ENCODE measurements at places on chromosomes 2 and 18. TPM values are rescaled to one million over a fixed set of nuclear protein-coding genes. Genes with fewer than 3 reads are reported as not detected.

ANKRD30B gene
- not detected for total RNA-seq

RIF1 gene
- total RNA-seq: 76.2 TPM

UGT1A5 gene
- not detected for total RNA-seq

GALNT14 gene
- 10.1 TPM for total RNA-seq

HS1BP3 gene
- total RNA-seq: 6.9 TPM

MAIP1 gene
- total RNA-seq: 11.6 TPM

GULP1 gene
- 64.2 TPM for total RNA-seq

IL37 gene
- not detected for total RNA-seq

ACADL gene
- total RNA-seq: 4.7 TPM

NTSR2 gene
- total RNA-seq: 0.25 TPM

SMPD4 gene
- 16.5 TPM for total RNA-seq

CGREF1 gene
- total RNA-seq: 13.3 TPM

CNTNAP5 gene
- 26.6 TPM for total RNA-seq

UGT1A6 gene
- not detected for total RNA-seq

C1QL2 gene
- 4.4 TPM for total RNA-seq

GAL3ST2 gene
- 0.74 TPM for total RNA-seq

NAT8 gene
- not detected for total RNA-seq

NYAP2 gene
- total RNA-seq: 12.5 TPM

SP140 gene
- total RNA-seq: 0.49 TPM

EGR4 gene
- not detected for total RNA-seq

RALB gene
- total RNA-seq: 31.0 TPM

RESP18 gene
- 1.2 TPM for total RNA-seq

GPR55 gene
- total RNA-seq: not detected

WDR33 gene
- 65.6 TPM for total RNA-seq

RNF125 gene
- 1.7 TPM for total RNA-seq

CNGA3 gene
- 2.5 TPM for total RNA-seq

CHST10 gene
- total RNA-seq: 75.5 TPM

MROH2A gene
- not detected for total RNA-seq

UNC80 gene
- 11.8 TPM for total RNA-seq

DOK6 gene
- 61.5 TPM for total RNA-seq

RANBP2 gene
- 74.0 TPM for total RNA-seq

LDAH gene
- total RNA-seq: 17.5 TPM

TXNDC2 gene
- under 0.01 TPM for total RNA-seq

DPP4 gene
- total RNA-seq: 5.7 TPM

FEV gene
- total RNA-seq: not detected

ZNF638 gene
- total RNA-seq: 233 TPM

PIEZO2 gene
- total RNA-seq: 3.9 TPM

PSMA8 gene
- not detected for total RNA-seq

TXNL4A gene
- 30.0 TPM for total RNA-seq

UGT1A10 gene
- not detected for total RNA-seq

DYSF gene
- total RNA-seq: 1.5 TPM

CPO gene
- total RNA-seq: not detected

CD28 gene
- 0.25 TPM for total RNA-seq

SERPINB4 gene
- total RNA-seq: not detected

TTC31 gene
- total RNA-seq: 9.1 TPM

RTP5 gene
- total RNA-seq: 5.2 TPM

ASB18 gene
- not detected for total RNA-seq

SCN2A gene
- 160 TPM for total RNA-seq

SP5 gene
- 9.3 TPM for total RNA-seq

ERMN gene
- under 0.01 TPM for total RNA-seq

SIX3 gene
- total RNA-seq: 0.49 TPM

BOLL gene
- not detected for total RNA-seq

IL36A gene
- total RNA-seq: not detected
